ENCODE measurements at places on chromosomes 1 and 21. TPM values are rescaled to one million over a fixed set of nuclear protein-coding genes. Genes with fewer than 3 reads are reported as not detected.

GRCh38 chr1:58704616-58705021, 4.8 kb upstream of the MYSM1 start:
- peaks cover 7% of the 10 kb centered on the region for H3K4me1 ChIP-seq
- no peaks in the 10 kb centered on the region for H3K27me3 ChIP-seq
- DNase-seq = no peak

DNA sequence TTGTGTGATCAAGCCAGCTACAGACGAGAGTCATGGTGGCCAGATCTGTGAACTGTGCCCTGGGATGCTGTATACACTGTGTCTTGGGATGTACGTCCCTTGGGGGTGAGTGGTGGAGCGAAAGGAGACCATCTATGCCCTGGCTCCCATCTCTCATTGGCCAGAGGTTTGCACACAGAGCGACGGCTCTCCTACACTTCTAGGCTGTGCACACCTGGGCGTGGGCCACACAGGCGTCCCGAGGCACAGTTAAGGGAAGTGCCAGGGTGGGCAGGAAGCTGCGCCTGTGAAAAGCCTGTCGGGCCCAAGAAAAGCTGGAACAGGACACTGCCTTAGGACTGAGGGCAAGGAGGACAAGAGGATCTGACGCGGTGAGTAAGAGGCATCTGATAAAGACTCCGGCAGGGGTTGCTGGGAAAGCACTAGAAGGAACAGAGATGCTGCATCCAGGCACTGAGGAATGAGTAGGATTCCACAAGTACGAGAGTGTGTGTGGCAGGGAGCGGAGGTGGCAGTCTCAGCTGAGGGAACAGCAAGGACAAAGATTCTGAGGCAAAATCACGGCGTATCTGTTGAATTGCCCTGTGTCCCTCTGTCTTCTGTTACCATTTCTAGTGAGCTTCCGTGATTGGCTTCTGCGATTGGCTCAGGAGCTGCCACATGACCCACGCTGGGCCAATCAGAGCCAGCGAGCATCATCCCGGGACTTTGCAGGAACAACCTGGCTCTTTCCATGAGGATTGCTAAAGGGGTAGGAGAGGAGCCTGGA, 67.9 kb upstream of the ZBTB40 start:
- DNase-seq = no peak
- H3K27ac ChIP-seq = peak overlapping the region; percentile 32
- no peaks in the 10 kb centered on the region for H3K36me3 ChIP-seq
- H3K4me3 ChIP-seq = no peak overlapping the region

DNA sequence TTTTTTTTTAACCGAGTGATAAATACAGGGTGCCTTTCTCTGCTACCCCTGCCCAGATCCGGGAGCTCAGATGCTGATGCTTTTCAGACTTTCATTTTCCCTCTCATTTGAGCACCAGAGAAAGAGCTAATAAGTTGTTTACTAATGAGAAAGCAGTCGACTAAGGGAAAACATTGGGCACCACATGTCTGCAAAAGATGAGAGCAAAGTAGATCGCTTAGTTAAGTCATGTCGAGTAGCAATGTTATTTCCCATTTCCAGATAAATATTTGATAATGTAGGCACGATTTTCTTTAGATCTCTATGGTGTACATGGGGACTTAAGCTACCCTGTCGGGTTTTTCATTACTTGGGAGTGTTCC, 1.2 kb downstream of the PKN2 start:
- H3K4me3 ChIP-seq = peak overlapping the region; percentile 97
- no peak for DNase-seq
- peaks cover 17% of the 10 kb centered on the region for H3K4me1 ChIP-seq
- peak overlapping the region; percentile 97 for H3K27ac ChIP-seq
- H3K27me3 ChIP-seq = no peaks in the 10 kb centered on the region
- H3K36me3 ChIP-seq = no peaks in the 10 kb centered on the region

DNA sequence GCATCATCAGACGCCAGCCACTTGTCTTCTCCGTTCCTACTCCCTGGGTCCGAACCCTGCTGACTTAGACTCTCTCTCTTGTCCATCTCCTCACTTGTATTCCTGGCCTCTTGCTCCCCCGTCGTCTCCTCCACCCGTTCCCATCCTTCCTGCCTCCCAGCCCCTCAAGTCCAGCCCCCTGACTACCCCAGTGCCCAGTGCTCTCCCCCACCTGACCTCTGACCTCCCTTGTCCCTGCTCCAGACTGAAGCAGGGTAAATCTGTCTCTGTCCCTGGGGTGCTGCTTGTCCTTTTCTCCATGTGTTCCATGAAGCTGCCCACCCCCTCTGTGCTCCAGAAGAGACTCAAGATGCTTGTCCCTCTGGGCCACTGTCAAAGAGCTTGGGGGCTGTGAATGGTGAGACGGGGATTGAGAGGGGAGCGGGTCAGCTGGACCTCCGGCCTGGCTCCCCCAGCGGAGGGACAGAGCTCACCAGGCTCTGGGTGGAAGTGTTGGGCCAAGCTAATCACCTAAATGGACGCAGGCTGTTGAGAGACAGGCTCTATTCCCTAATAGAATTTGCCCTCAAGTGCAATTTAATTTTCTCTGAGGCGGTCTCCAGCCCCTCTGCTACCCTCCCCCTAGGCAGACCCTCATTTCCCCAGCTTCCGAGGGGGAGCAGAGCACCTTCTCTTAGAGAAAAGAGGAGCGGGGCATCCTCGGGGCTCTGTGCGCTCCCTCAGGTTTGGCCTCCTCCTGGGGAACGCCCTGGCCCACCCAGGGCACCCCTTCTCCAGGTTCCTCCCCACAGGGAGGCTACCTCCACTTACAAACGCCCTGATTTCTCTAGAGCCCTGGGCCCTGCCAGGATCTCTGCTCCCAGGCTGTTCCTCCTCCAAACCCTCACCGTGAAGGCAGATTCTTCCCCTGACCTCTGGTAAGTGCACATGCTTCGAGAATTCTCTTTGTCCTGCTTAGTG, 11.0 kb upstream of the LHX4 start:
- H3K4me3 ChIP-seq = no peak overlapping the region
- no peaks in the 10 kb centered on the region for H3K4me1 ChIP-seq
- no peak overlapping the region for H3K27ac ChIP-seq
- H3K27me3 ChIP-seq = peaks cover 78% of the 10 kb centered on the region

DNA sequence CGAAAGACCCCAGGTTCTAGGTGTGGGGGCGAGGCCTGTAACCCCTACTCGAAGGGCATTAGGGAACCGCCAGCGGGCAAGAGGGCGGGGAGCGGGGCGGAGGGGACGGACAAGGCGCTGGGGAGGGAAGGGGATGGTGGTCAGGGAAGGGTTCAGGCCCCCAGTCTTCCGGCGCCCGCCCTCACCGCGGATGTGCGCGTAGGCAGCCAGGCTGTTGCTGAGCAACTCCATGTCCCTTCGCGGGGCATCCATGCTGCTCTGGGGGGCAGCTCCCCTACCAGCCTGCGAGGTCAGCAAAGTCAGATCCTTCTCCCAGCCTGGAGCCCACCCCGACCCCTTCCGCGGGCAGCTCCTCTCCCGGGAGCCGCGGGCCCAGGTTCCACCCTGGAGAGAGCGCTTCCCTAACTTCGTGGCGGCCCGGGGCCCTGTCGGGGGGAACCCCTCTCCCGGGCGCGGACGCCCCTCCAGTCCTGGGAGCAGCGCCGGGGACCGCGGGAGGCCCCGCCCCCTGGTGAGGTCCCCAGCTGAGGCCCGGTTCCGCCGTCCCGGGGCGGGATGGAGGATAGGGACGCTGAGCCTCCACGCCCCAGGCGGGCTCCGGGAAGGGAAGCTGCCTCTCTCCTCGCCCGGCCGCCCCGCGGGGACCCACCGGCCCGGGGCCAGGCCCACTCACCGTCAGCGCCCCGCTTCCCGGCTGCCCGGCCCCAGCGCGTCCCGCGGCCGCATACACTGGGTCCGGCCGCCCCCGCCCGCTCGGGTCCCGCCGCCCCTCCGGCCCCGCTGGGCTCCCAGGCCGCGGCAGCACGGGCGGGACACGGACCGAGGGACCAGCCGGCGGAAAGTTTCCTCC, 434 bp downstream of the EVA1B start:
- H3K36me3 ChIP-seq = peaks cover 2% of the 10 kb centered on the region
- peak; percentile 39 for DNase-seq
- H3K4me3 ChIP-seq = peak overlapping the region; percentile 84
- H3K27me3 ChIP-seq = peaks cover 10% of the 10 kb centered on the region
- peaks cover 22% of the 10 kb centered on the region for H3K4me1 ChIP-seq

DNA sequence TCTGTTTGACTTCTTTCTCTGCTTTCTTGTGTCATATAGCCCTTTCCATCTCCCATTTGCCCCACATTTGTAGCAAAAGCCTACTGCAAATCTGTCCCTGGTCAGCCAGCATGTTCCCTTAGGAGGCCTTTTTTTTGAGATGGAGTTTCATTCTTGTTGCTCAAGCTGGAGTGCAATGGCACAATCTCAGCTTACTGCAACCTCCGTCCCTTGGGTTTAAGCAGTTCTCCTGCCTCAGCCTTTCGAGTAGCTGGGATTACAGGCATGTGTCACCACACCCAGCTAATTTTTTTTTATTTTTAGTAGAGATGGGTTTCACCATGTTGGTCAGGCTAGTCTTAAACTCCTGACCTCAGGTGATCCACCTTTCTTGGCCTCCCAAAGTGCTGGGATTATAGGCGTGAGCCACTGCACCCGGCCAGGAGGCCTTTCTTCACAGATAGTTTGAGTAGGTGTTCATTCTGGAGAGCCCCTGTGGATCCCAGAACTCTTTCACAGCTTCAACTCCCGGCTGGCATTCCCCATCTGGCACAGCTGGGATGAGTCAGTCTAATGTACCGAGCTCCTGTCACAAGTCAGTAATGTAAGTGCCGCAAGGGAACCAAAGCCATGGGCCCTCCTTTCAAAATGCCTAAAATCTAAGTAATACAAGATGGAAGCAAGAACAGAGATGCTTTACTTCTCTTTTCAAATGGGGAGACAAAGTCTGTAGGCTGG, 9.4 kb upstream of the NHLH1 start:
- H3K36me3 ChIP-seq = peaks cover 27% of the 10 kb centered on the region
- no peak overlapping the region for H3K4me3 ChIP-seq
- H3K27ac ChIP-seq = no peak overlapping the region
- H3K4me1 ChIP-seq = peaks cover 20% of the 10 kb centered on the region

DNA sequence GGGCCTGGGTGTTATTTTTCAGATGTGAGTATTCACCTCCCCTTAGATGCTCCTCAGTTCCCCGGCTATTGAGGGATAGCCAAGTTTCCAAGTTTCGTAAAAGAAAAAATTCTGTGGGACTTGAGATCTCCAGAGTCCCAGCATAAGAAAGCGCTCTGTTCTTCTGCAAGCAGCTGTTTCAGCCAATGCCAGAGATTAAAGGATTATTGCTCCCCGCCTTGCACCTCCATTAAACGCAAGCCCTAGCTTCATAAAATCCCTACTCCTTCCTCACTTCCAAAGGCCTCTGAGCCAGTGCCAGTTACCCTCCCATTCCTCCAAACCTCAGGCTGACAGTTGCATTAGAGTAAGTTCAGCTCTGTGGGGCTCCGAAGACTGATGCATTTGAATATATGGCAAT, 56.4 kb downstream of the CHIA start:
- DNase-seq = no peak
- H3K36me3 ChIP-seq = no peaks in the 10 kb centered on the region
- H3K27ac ChIP-seq = peak overlapping the region; percentile 73

GRCh38 chr1:187509091-187509490, 680.3 kb downstream of the PLA2G4A start:
- no peaks in the 10 kb centered on the region for H3K4me1 ChIP-seq
- no peak for DNase-seq
- no peaks in the 10 kb centered on the region for H3K36me3 ChIP-seq
- H3K27ac ChIP-seq = no peak overlapping the region
- H3K4me3 ChIP-seq = no peak overlapping the region

GRCh38 chr1:101178688-101179491, 57.9 kb upstream of the S1PR1 start:
- no peaks in the 10 kb centered on the region for H3K36me3 ChIP-seq
- no peak overlapping the region for H3K4me3 ChIP-seq
- no peaks in the 10 kb centered on the region for H3K27me3 ChIP-seq
- H3K4me1 ChIP-seq = peaks cover 11% of the 10 kb centered on the region
- DNase-seq = no peak

DNA sequence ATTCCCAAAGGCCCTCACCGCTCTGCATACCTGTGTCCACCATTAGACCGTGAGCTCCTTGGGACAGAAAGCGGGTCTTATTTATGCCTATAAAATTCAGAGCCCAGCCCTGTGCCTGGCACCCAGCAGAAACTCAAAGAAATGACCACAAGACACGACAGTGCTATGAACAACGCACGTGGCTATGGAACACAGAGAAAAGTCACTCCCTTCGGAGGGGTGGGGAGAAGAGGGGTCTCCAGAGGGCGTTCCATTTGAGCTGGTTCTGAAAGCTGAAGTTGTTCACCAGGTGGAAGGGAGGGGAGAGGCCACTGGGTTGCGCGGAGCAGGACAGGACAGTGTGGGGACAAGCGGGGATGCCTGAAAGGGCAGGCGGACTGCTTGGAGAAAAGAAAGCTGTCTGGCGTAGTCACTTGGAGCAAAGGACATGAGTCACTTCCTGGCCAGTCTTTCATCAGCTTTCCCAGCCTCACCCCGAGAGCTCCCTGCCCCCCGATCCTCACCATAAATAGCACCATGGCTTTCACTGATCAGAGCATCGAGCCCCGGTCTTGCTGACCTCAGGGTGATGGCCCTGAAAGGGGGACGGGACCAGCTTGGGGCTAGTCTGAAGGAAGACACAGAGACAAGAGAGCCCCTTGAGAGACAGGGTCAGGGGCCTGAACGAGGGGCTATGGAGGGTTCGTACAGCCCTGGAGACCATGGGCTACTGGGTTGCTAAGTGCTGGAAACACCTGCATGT, 28.5 kb downstream of the ECE1 start:
- H3K4me3 ChIP-seq = peak overlapping the region; percentile 67
- H3K36me3 ChIP-seq = no peaks in the 10 kb centered on the region
- H3K27me3 ChIP-seq = no peaks in the 10 kb centered on the region
- peak overlapping the region; percentile 100 for H3K27ac ChIP-seq
- DNase-seq = peak; percentile 41
- H3K4me1 ChIP-seq = peaks cover 44% of the 10 kb centered on the region

DNA sequence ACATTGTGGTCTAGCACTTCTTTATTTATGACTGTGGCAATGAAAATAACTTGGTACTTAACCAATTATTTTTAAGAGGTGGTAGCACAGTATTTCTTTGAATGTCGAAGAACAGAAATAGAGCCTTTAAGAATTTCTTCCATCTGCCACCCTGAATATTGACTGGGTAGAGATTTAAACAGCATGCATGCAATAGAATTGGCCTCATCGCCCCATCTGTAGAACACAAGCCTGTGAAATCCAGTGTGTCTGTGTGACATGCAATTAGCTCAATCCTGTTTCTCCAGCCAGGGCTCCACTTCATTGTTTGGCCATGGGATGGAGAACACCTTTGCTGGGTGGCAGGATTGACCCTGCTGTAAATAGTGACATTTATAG, 17.1 kb upstream of the KLHDC8A start:
- no peaks in the 10 kb centered on the region for H3K36me3 ChIP-seq
- H3K4me3 ChIP-seq = no peak overlapping the region
- H3K27ac ChIP-seq = no peak overlapping the region
- peaks cover 4% of the 10 kb centered on the region for H3K27me3 ChIP-seq

TUFT1 gene
- total RNA-seq = 7.5 TPM

OLIG1 gene
- 5.4 TPM for total RNA-seq

RNF2 gene
- total RNA-seq = 44.0 TPM

RIMS3 gene
- 22.9 TPM for total RNA-seq

LRRC8B gene
- total RNA-seq = 21.7 TPM

TCHH gene
- total RNA-seq = not detected

C1QC gene
- total RNA-seq = not detected

HTR6 gene
- not detected for total RNA-seq
